Stimulated activated CD4-positive, alpha-beta T cell treated with anti-CD3 and anti-CD28 coated beads, TNF-alpha, amount 100 ng/mL, for 24 hours (primary cell): ENCODE measurements at places on chromosomes 7 and 10.

- DNase-seq = no peak
These were observed 286.2 kb downstream of the HTR7 start for GRCh38 chr10:90571481-90572258.

GRCh38 chr10:14102056-14102455, 228.7 kb downstream of the FRMD4A start:
- DNase-seq = no peak

- DNase-seq = no peak
These were observed 6.1 kb upstream of the PTPN12 start for GRCh38 chr7:77531038-77531437.

DNA sequence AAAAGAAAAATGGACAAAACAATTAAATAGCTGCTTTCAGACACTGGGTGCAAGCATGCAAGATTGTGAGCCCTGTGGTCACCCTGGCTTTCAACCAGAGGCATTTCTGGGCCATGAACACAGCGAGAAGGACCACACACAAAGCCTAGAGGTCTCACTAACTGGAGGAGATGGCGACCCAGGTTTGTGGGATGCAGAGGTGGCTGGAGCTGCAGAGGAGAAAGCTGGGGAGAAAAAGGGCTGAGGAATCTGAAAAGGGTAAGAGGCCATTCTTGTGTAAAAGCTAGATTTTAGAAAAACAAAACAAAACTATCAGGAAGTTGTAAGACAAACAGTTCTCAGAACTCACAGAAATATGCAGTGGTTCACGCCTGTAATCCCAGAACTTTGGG, 30.1 kb upstream of the PTPRN2 start:
- no peak for DNase-seq
